Stimulated activated CD8-positive, alpha-beta memory T cell treated with anti-CD3 and anti-CD28 coated beads, Interleukin-12 subunit alpha, Interleukin-12 subunit beta, amount 100 ng/mL, for 4 hours (primary cell): ENCODE measurements at places on chromosomes 16 and 17.

DNA sequence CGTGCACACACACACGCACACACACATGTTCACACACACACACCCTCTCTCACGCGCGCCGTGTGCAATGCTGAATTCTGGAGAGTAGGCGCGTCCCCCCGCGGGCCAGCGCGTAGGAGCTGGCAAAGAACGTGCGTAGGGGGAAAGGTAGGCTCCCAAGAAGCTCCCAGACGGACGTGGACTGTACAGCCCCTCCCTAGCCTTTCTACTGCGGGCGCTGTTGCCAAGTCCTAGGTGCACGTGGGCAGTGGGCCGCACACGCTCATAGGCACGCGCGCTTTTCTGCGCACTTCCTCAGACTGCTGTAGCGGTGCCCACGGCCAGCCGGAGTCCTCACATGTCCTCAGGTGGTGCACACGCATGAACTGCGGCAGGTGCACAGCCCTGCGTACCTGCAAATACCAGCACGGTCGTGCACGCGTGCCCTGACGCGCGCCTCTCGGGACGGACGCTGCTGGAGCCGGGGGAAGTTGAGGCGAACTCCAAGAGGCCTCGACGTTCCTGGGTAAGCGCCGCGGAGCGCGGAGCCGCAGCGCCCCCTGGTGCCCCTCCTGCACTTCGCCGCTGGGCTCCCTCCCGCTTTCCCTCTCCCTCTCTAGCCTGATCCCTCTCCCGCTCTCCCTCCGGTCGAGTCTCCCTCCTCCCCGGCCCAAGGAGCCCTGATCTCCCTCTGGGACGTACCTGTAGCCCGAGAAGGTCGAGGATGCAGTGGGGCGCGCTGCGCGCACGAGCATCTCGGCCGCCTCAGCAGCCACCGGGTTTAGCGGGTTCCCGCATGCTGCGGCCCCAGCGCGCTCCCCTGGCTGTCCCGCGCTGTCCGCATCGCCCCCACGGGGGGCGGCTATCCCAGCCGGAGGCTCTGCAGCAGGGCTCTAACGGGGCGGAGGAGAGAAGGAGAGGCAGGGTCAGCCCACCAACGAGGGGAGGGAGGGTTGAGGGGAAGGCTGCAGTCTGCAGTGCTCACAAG is 749 bp downstream of the GRIN2A start:
- DNase-seq: no peak

GRCh38 chr17:60960398-60961065 is 282.9 kb downstream of the BCAS3 start:
- DNase-seq: no peak

DNA sequence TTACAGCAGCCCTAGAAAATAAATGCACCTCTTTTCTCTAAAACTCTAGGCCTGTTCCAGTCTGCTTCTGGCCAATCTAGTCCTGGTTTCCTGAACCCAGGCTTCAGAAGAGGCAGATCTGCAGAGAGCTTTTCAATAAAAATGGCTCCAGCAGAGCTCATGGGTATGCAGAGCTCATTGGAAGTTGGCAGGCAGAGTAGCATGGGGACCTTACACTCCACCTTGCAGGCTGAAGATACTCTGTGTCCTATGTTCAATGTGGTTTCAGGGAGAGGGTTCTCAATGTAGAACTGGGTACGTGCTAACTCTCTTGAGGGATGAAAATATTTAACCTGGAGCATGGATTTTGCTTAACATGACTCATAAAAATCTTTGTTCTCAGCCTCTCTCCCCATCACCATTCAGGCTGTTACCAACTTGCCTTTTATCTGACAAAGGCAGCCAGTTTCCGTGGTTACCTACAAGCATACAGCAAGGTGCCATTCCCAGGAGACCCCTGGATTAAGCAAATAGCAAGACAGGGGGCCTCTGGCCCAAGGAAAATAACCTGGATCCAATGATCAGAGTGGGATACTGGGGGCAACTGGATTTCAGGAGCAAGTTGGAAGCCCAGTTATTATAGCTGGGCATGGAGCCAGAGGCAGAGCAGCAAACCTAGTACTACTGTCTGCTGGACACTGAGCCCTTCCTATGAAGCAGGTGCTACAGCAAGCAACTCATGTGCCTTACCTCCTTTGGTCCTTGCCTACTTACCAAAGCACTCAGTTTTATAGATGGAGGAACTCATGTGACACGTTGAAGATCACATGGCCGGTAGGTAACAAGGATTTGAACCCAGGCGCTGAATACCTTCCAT is 98.2 kb upstream of the DHX40 start:
- DNase-seq: no peak

GRCh38 chr16:11183951-11184350 is 72.1 kb downstream of the SOCS1 start:
- DNase-seq: no peak

DNA sequence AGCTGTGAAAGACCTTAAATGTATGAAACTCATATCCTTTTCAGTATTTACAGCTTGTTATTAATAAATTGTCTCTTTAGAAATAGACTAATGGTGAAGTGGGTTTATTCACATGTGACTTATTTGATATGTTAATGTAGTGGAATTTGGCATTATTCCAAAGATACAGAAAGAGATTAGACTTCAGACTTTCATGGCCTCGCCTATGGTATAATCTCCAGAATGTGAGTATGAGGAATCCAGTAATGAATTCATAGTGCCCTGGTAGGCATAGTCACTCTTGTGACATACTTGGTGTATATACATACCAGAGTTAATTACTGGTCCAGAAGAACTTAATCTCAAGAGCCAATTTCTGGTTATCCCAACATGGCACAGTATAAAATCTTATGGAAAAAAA is 72.7 kb downstream of the OMG start:
- no peak for DNase-seq

DNA sequence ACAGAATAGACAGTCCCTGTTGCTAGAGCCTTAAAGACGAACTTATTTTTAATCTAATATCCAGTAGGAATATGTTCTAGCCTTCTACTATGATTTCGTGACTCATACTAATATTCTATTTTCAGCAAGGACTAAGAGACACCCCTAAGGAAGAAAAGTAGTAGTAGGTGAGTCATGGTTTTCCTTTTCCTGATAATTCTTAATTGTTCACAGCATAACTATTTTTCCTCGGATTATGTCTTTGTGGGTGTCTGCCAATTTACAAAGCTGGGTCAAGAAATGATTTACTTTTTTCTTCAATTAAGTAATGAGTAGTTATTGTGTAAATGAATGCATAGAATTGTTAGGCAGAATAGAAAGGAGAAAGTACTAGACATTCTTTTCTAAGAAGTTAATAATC is 292.2 kb downstream of the TOX3 start:
- no peak for DNase-seq
